ENCODE measurements at places on chromosomes 7 and 10.

DNA sequence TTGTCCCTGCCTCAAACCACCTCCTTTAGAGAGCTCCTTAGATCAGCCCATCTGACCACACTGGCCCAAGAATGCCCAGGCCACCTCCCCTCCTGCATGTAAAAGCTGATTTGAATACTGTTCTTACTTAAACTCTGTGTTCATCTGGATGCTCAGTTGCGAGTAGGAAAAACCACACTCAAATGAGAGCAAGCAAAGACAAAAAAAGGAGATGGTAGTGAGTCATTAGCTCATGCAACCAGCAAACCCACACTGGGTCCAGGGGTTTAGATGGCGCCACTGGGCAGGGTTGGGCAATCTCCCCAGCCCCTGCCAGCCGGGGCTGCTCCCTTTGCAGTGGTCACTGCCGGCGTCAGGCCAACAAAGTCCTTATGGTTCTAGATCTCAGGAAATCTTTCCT lies 32.7 kb downstream of the TSPAN15 start:
- DNase-seq: no peak

GRCh38 chr10:104445359-104445758 lies 91.7 kb downstream of the CFAP58 start:
- DNase-seq: no peak

- no peak for DNase-seq
These were observed 86.5 kb downstream of the TMEM178B start for GRCh38 chr7:141160246-141160860.

GRCh38 chr7:23539494-23539907 lies 7.7 kb upstream of the TRA2A start:
- DNase-seq: no peak

DNA sequence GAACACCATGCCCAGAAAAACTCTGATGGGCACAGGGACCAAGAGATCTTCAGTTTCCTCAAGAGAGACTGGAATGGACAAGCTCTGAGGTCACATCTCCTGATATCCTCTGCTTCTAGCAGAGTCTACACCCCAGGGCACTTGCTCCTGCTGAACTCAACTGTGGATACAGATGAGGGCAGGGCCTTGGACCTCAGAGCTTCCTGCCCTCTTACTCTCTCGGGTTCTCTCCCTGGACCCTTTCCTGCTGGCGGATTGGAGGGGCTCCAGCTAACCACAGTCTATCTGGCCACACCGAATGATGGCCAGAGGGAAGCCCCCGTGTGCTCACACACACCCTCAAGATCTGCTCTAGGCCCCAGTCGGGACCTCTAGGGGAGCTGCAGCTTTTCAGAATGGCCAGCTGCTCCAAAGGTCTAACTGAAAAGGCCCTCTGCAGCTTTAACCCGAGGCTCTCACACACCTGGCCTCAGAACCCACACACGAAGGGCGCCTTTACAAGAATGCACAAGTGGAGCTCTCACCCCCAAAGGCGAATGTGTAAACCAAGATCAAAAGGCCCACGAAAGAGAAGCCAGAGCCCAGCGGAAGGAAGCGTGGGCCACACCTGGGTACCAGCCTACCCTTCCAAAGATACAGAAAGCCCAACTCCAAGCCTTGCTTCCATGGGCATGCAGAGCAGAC lies 65.5 kb downstream of the FAM53B start:
- no peak for DNase-seq

DNA sequence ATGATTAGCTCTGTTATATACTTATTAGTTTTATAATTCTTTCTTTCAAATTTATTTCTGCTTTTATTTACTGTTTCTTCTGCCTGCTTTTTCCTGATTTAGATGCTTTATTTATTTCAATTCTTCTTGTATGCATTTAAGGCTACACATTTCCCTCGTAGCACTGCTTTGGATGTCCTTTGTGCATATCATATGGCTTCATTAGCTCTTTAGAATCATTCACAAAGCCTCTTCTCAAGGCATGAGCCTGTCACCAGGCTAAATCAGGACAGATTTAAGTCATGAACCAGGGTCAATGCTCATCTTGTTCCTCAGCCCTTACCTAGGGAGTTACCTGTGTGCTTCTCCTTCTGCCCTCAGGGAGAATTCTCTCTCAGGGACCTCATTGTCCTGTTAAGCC lies 56.3 kb downstream of the BAMBI start:
- no peak for DNase-seq

- DNase-seq: no peak
These were observed 126.4 kb upstream of the GHITM start for GRCh38 chr10:84012831-84013458.
